ENCODE measurements at places on chromosomes 3 and 15.

DNA sequence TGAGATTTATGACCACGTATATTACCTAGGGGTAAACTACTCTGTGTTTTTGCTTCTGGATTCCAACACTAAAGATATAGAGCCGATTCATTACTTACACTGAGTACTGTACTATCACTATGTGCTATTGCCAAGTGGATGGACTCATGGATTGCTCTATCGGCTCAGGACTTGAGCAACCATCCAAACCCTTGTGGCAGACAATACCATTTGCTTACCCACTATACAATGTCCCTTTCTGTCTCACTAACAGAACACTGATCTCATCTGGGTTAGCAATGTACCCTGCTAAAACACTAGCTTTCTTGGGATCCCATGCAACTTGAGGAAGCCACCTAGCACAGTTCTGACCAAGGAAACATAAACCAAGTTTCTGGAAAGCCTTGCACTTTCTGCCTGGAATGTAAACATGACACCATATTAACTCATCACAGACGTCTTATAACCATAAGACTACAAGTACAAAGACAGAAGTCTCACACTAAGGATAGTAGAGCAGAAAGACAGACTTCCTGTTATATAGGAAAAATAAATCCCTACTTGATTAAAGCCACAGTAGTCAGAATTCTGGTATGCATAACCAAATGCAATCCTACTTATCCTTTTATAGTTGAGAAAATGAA is 38.6 kb downstream of the HACD2 start:
- no peak for DNase-seq

DNA sequence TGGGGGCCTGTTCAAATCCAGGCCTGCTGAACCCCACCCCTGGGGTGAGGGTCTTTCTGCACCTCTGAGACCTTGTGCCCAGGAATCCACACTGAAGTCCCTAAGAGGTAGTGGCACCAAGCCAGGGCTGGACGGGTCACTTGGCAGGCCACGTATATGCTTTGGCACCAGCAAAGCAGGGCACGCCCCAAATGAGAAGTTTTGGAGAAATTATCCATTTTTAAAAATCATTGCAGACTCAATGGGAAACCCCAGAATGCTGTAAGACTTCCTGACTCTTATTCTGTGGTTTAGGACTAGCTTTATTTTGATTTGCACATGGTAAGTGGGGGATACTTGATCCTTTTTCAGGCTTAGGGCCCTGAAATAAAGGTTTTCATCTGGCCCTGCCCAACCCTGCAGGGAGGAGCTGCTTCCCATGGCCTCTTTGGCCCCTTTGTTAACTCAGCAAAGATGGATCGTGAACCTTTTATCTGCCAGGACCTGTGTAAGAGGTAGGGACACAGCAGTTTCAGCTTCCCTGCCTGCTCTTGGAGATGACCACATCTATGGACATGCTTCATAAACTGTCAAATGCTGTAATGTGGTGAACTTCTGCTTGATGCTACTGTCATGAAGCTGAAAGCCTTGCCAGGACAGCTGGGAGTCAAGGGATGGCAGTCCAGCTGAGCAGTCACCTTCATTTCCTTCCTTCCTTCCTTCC is 88.0 kb downstream of the HMG20A start:
- no peak for DNase-seq

GRCh38 chr3:101963902-101964362 is 114.6 kb downstream of the NFKBIZ start:
- DNase-seq, result no peak

DNA sequence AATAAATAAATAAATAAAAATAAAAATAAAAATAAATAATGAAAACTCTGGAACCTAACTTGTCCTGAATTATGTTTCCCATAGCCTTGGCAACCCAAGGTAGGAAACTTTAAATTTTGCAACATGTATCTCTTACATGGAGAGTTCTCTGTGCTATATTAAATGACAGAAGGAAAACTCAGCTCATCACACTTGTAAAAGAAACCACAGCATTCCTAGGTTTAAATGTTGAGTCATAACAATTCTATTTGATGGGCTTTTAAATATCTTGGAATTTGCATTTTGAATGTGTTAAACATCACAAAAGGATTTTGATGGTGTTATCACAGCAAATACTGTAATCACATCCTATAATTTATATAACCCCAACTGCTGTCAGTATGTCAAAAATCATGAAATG is 144.2 kb downstream of the LRTM1 start:
- no peak for DNase-seq

- DNase-seq, result no peak
These were observed 107.3 kb upstream of the IGSF10 start for GRCh38 chr3:151568184-151568583.

DNA sequence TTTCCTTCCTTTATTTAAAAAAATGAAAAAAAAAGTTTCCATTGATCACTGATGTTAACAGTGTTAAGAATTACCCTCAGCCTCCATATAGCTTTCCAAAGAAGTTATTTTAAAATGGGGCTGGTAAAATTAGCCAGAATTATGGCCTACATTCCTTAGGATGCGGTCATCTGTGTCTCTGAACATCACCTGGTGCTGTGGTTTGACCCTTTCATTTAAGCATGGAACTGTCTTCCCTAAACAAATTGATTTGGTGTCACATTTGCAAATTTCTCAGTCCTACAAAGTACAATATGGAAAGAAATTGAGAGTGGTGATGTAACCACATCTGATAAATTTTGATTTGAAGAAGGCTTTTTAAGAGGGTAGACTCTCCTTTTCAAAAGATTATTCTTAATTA is 40.3 kb upstream of the ZPLD1 start:
- DNase-seq, result no peak

DNA sequence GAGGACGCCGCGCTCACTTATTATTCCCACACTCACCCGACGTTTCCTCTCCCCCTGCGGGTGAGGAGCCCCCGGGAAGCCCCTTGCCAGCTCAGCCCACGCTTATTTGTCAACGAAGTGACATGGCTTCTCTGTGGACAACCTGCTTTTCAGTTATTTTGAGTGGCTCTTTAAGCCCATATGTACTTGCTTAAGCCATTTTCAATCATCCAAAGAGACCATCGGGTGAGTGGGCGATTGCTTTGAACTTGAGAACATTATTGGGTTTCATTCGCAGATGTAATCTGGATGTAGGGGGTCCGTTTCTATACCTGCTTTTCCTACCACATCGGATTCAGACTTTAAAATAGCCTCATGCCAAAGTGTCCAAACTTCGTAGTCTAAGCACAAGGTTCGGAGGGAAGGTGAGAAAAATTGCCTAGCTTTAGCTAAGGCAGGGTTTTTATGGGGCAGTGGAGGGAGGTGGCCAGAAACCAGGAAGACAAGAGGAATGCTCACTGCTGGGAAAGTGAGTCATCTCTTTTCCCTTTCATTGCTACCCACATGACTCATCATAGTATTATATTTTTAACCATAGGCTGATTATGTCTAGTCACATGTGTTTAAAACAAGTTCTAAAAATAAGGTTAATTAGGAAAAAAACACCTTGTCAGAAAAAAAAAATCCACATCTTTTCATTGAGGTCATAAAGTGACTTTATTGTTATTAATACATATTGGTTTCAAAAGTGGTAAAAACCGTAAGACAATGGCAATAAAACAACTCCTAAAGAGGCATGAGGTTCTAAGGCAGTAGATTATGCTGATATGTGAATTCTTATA is 773.1 kb upstream of the NR2F2 start:
- DNase-seq, result peak; percentile 65

DNA sequence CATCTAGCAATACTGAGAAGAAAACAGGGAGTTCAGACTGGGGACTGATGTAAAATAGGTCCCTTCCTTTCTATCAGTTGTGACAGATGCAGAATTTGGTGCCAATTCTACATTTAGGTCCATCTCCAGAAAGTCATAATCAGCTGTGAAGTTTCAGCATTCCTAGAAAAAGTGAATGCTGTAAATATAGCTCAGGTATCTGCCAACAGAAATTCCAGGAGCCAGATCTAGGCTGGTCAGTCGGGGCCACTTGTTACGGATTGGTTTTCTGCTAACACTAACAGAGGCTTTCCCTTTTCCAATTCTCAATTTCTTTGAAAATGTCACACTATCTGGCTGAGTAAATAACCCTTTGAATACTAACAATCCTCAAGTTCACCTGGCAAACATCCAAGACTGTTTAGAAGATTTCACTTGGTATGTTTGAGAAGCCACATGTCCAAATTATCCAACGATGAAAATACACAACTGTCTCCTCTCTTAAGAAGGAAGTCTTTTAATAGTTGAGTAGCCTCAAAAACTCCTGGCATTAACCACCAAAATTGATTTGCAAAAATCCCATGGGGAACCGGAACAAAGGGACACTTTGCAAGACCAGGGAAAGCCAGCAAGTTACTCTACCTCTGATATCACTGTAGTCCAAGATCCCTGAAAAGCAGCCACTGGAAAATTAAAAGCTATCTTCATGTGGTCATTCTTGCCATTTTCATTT is 222.3 kb downstream of the ZMAT3 start:
- DNase-seq, result no peak

DNA sequence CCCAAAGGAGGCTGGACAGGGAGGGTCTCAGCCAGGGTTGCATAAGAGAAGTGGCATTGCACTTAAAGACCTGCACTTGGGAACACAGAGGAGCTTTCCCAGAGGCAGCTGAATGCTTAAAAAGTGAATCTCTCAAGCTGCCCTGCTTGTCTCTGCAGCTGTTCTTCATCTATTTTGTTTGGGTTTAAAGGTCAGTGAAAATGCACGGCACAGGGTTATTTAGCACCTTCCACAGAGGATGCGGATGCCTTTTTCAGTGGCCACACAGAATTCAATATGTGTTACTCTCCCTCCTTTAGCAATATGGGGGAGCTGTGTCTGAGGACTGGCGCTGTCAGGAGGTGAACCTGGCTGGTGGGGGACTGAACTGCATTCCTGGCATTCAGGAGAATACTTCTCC is 22.7 kb upstream of the CTNNB1 start:
- no peak for DNase-seq

- no peak for DNase-seq
These were observed 55.5 kb downstream of the BTD start for GRCh38 chr3:15657016-15657415.
